LoVo (cell line): ENCODE measurements at places on chromosomes 12 and 14.

GRCh38 chr14:78178971-78179370 lies 8.8 kb downstream of the NRXN3 start:
- DNase-seq: no peak

- DNase-seq: no peak
These were observed 75.8 kb downstream of the LRP6 start for GRCh38 chr12:12191008-12191407.

DNA sequence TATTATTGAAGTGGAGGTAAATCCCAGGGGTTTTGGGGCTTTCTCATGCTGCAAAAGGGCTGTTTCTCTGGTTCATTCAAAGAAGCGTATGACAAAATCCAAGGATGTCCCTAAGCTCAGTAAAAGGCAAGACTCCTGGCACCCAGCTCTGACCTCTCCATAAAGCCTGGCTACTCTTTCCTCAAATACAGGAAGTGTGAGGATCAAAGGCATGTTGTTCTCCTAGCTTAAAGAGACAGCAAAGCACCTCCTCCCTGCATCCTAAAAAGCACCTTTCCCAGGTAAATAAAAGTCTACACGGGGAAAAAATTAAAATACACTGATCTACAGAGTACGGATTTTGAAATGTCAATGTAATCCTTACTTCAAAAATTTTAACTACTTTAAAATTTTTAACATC lies 118.6 kb downstream of the LMNTD1 start:
- DNase-seq: no peak

GRCh38 chr12:91239481-91239880 lies 56.9 kb upstream of the DCN start:
- DNase-seq: no peak

GRCh38 chr12:102215992-102216691 lies 18.5 kb upstream of the PMCH start:
- DNase-seq: no peak

DNA sequence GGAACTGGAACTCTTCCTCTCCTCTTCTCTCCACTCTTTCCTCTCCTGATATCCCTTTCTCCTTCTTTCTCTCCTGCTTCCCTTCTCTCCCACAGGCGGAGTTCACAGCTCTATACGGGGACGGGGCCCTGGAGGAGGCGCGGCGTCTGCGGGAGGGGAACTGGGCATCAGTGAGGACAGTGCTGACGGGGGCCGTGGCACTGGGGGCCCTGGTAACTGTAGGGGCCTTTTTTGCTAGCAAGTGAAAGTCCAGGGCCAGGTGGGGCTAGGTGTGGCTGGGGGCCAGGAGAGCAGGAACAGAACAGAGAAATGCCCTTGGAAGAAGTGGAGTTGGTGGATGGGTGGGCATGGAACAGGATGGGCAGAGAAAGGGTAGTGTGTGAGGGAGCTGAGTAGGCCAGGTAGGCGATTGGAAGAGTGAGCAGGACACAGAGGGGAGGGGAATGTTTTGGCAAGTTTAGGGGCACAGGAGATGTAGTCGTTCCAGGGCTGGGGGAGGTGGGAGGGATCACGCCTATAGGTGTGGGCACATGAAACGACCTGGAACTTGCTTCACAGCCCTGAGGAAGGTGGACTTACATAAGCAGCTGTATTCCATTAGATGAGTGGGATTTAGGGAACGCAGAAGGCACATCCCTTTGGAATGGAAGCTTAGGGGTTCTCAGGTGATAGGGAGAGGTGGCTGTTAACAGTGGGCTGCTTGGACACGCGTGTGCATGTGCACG lies 2.2 kb downstream of the BCL2L2 start:
- DNase-seq: no peak
